ENCODE measurements at places on chromosomes 3 and 15.

GRCh38 chr15:40040770-40041169 lies 1.8 kb upstream of the SRP14 start:
- DNase-seq, result no peak

- peak; percentile 82 for DNase-seq
These were observed 3.1 kb upstream of the ACKR4 start for GRCh38 chr3:132593947-132594323.

- no peak for DNase-seq
These were observed 251.9 kb downstream of the IGSF11 start for GRCh38 chr3:118782755-118783202.

GRCh38 chr3:46449755-46450552 lies 14.8 kb downstream of the LTF start:
- DNase-seq, result peak; percentile 35

DNA sequence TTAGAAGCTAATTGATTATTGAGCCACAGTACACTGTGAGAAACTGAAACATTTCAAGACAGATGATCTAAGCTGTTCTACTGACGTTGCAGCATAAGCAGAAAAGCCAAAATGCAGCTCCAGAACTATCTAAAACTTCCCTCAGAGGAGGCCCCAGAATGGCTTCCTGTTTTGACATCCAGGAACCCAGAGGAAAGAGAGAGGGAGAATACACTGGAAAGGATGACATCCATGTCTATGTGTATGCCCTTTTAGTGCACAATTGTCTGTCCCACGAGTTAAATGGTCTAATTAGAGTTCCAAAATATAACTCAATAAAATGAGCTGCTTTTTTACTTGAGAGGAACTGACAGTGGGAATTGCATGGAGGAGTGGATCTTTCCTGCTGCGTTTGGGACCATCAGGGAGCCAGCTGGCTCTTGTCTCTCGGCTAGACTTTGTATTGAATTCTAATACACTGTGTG lies 688.1 kb downstream of the ZNF385D start:
- DNase-seq, result no peak

- DNase-seq, result peak; percentile 74
These were observed 3.5 kb upstream of the CCDC9B start for GRCh38 chr15:40344217-40344616.

GRCh38 chr15:51505251-51505650 lies 117.3 kb downstream of the DMXL2 start:
- no peak for DNase-seq

DNA sequence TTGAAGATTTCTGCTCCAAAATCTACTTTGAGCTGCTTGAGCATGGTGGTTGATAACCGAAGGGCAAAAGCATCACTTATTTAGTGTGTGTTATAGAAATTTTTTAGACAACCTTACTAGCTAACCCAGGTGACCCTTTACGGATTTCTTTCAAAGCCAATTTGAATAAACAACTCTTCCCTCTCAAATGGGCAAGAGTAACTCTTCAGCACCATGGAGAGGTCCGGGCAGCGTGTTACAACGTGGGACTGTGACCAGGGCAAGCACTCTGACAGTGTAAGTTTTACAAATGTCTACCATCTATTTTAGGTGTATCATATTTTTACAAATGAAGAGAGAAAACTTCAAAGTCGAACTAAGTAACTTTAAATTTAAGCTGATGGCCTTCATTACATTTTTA lies 471.8 kb downstream of the MFSD1 start:
- DNase-seq, result peak; percentile 52

DNA sequence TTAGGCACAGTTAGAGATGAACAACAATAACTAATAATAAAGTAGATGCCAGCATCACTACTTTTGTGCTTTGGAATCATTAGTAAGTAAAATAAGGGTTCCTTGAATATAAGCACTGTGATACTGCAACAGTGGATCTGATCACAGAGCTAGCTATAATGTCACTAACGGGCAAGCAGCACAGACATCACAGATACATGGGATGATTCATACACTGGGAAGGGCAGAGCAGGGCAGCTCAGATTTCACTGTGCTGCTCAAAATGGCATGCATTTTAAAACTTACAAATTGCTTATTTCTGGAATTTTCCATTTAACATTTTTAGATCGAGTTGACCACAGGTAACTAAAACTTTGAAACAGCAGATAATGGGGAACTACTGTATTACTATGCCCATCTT lies 476.6 kb downstream of the FHIT start:
- no peak for DNase-seq

GRCh38 chr3:48715174-48715800 lies 1.7 kb downstream of the IP6K2 start:
- DNase-seq, result peak; percentile 56
